HL-60 (cell line): ENCODE measurements at places on chromosomes 2 and 18.

- no peak for DNase-seq
Measured at GRCh38 chr2:150570712-150571111, 83.2 kb upstream of the RND3 start.

DNA sequence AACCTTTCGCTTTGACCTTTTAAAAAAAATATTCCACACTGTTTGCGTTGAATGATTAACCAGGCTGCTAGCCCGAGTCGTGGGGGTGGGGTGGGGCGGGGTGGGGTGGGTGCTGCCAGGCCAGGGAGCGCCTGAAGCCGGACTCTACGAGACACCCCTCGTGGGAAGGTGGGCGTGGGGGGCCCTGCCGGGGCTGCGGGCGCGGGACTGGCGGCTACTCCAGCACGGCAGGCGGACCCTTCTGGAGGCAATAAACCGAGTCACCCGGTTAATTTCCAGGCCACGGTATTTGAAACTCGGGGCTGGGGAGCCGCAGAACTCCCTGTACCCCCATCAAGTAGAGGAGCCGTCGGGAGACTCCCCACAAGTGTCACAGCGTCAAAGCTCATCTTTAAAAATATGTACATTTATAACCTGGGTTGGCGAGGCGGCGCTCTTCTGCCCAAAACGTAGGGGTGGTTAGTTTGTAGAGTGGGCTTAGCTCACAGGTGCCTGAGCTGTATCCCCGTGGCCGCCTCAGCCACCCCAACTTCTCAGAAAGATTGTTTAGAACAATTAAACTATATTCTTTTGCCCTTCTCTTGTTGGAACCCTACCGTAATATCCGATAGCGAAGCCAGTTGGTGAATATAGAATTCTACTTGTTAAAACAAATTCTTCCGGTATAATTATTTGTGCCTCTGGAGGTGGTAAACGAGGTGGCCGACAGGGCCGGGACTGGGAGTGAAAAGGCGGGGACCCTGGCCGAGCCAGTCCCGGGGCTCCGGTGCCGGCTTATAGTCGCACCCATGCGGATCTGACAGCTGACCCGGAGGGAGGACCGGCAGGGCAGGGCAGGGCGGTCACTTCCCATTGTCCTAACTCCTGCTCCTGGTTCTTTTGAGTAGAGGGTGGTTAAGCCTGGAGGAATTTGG is 1.4 kb downstream of the B3GNT2 start:
- no peak for DNase-seq

DNA sequence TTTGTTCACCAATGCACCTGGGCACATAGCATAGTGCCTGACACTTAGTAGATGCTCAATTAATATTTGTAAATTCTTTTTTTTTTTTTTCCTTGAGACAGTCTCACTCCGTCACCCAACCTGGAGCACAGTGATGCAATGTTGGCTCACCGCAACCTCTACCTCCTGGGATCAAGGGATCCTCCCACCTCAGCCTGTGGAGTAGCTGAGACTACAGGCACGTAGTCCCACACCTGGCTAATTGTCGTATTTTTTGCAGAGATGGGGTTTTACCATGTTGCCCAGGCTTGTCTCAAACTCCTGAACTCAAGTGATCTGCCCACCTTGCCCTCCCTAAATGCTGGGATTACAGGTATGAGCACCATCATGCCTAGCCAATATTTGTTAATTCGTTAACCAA is 23.2 kb upstream of the LPIN2 start:
- DNase-seq = no peak

DNA sequence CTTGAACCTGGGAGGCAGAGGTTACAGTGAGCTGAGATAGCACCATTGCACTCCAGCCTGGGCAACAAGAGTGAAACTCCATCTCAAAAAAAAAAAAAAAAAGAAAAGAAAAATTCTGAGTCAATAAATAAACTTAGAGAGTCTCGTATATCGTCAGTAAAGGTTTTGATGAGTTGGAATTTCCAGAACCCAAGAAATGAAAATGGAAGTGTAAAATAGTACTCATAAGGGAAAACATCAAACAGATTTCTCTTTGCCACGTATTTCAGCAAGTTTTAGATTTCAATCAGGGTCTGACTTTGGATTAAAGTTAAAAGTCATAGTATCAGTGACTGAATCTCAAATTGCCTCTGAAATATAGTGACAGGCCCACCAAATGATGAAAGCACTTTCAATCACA is 71.4 kb upstream of the SPOPL start:
- no peak for DNase-seq

- no peak for DNase-seq
Measured at GRCh38 chr2:23757686-23758433, 169.1 kb downstream of the ATAD2B start.

DNA sequence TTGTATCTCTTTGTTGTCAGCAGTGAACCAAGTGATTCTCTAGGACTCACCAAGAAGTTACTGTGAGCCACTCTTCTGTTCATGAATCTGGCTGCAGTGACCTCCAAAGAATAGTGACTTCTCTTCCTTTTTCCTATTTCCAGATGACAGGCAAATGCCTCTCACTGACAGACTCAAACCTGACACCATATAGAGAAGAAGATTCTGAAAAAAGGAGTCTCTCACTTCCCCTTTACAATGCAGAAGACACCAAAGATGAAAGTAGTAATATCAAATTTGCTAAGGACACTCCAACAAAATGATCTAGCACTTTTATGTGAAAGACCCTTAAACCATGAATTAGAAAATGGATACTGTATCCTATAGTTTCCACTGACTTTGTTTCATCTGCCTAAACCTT is 44.4 kb upstream of the SETBP1 start:
- no peak for DNase-seq

GRCh38 chr2:160925956-160926355 is 234.3 kb upstream of the TANK start:
- DNase-seq = no peak

DNA sequence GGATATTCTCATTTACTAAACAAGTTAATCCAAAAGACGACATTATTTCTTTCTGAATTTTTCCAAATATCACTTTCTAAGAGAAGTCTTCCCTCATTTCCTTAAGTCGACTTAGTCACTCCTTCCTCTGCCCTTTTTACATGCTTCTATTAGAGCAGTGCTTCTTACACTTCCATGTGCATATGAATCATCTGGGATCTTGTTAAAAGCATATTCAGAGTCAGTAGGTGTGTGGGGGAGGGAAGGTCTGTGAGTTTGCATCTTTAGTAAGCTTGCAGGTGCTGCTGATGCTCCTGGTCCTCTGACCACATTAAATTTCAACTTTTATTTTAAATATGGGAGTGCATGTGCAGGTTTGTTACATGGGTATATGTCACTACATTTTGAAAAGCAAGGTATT is 582.6 kb downstream of the NRXN1 start:
- no peak for DNase-seq

- no peak for DNase-seq
Measured at GRCh38 chr2:202378662-202379358, 2.7 kb downstream of the BMPR2 start.

DNA sequence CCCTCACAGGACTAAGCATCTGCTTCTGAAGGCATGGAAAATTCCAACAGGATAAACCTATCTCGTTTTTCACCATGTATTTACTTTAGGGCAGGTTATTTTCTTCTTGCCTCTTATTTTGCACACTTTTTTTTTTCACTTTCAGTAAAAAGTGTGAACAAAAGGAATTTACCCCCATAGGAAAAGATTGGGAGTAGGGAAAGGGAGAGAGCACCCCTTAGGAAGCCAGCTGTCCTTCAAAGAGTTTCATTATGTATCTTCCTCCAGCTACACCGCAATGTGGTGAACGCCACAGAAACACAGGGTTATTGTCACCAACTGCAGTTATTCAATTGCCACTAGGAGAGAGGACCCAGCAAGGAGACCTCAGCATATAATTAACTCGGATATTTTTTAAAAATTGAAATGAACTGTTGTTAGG is 286.2 kb upstream of the VRK2 start:
- no peak for DNase-seq

GRCh38 chr2:54947136-54947535 is 103.1 kb downstream of the RTN4 start:
- no peak for DNase-seq

DNA sequence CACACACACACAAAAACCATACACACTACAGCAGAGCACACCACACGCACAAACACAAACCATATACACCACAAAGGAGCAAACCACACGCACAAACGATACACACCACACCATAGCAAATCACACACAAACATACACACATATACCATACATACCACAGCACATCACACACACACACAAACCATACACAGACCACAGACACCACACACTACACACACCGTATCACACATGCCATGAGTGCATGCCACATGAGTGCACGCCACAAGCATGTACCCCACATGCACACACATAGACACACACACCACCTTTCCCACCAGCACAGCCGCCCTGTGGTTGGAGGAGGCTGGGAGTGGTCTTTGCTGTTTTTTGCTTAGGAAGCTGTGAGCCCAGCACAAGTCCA is 517.1 kb upstream of the MYT1L start:
- DNase-seq = no peak

- no peak for DNase-seq
Measured at GRCh38 chr18:78624646-78625279, 354.9 kb upstream of the SALL3 start.

DNA sequence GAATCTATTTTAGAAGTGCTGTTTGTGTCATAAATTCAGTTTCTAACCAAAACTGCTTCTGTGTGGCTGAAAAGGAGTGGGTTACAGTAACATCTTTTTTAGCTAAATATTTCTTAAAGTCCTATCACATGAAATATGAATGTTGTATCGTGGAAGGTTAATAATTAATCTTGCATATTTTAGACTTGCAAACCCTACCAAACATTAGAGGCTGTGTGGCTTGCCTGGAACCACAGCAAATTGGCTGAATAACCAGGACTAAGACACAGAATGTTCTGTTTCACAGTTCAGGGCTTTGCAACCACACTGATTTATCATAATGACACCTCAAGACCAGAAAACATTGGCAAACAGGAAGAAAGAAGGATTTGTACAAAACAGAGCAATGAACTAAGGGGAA is 208.9 kb upstream of the CNTNAP5 start:
- no peak for DNase-seq

- no peak for DNase-seq
Measured at GRCh38 chr2:15673919-15674636, 82.4 kb downstream of the DDX1 start.

- no peak for DNase-seq
Measured at GRCh38 chr2:28326881-28327505, 65.7 kb upstream of the FOSL2 start.

GRCh38 chr2:26702025-26702424 is 9.5 kb downstream of the KCNK3 start:
- DNase-seq = no peak

DNA sequence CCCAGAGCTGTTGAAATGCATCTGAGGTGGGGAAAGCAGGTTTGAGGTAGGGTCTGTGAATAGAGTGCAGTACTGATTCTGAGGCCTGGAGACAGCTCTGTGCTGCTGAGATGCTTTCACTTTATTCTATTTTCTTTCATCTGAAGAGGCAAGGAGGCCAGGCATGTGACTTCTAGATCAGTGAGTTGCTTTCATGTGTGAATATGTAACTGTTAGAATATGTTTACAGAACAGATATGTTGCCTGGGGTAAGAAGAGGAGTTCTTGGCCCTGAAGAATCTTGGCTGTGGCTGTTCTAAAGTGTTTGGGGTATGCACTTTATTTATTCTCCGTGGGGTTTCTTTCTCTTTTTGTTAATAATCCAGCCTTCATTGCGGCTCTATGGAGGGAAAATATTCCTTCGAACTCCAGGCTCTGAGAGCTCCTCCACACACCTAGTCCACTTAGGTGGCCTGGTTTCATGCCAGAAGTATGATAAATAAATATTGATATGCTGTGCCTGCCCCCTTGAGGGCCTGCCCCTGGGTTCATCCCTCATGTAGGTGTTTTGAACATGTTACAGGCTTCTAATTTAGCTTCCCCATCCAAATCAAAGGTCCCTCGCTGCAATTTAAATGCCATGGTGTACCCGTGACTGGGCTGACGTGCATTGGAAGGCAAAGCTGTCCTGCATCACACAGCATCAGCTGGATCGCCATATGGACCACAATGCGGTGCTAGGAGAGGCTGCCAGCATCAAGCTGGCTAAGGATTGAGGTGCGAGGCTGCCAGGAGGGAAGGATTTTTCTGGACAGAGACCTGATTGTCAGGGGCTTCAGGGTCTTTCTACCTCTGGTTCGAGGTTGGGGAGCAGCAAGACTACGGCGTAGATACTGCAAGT is 102.9 kb downstream of the PRKCE start:
- no peak for DNase-seq

DNA sequence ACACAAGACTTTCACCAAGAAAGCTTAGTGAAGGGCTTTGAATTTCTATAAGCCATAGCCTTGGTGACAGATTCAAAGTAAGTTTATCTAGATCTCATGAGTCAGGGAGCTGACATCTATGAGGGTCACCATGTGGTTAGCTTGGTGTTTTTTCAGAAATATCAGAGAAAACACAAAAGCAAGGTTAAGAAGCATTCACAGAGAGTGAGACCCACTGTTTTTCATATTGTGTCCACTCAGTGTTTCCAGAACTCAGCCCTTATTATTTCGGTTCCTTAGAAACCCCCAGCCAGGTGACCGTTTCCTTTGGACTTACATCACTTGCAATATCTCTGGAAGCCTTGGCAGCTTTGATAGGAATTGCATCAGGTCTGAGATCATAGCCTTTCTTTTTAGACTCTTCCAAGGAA is 76.6 kb downstream of the NEB start:
- DNase-seq = no peak

DNA sequence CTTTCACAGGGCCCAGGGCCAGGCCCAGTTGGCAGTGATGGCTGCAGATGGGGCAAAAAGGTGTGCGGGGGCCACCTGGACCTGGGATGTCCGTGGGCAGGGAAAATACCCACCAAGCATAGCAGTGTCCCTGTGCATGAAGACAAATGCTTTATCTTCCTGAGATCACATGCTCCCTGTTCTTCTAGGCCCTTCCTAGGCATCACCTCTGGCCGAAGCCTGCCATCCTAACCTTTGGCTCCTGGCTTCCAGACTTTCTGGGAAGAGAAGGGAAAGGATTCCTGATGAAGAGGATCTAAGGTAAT is 105.0 kb upstream of the SMAD2 start:
- DNase-seq = no peak

- no peak for DNase-seq
Measured at GRCh38 chr18:2114289-2114688, 457.0 kb downstream of the METTL4 start.

DNA sequence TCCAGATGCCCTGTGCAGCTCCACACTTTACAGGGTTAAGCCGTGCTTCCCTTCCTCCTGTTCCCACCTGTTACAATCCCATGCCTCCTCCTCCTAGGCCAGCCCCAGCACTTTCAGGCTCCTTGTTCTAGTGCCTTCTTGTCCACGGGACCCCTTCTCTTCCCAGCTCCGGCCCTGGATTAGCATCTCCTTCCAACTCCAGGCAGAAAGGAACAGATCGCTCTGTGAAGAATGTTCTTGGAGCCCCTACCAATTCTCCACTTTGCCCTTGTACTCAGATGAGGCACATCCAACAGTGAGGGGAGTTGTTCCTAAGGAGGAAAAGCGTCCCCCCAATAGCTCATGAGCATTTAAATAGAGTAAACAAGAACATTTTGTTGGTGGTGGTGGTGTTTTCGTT is 72.7 kb downstream of the CABLES1 start:
- DNase-seq = no peak

DNA sequence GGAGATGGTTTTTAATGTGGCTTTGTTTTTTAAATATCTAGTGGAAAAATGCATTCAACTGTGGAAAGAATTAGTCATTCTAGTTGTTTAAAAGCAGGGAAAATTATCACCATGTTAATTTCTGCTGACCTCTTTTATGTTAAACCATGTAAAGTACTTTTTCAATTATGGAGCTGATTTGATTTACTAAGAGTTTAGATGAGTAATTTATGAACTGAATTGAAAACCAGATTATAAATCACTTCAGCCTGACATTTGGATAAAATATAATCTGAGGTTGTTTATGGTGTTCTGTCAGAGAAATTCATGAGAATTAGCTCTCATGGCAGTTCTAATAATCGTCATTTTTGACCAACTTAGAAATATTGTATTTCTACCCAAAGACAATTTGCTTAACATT is 11.6 kb downstream of the ITGA4 start:
- DNase-seq = no peak
